SJCRH30 (cell line): ENCODE measurements at places on chromosomes 4 and X. TPM values are rescaled to one million over a fixed set of nuclear protein-coding genes. Genes with fewer than 3 reads are reported as not detected.

GRCh38 chrX:101417981-101418841 is 10.2 kb downstream of the HNRNPH2 start:
- H3K27me3 ChIP-seq = no peaks in the 10 kb centered on the region
- H3K27ac ChIP-seq = peak overlapping the region; percentile 93
- peak; percentile 81 for DNase-seq

GRCh38 chr4:93416344-93417128 is 412.0 kb upstream of the ATOH1 start:
- no peaks in the 10 kb centered on the region for H3K36me3 ChIP-seq
- no peaks in the 10 kb centered on the region for H3K27me3 ChIP-seq
- H3K4me3 ChIP-seq = no peak overlapping the region

Gene MAGEC1
- total RNA-seq = 1.1 and 1.4 TPM in 2 replicates

DNA sequence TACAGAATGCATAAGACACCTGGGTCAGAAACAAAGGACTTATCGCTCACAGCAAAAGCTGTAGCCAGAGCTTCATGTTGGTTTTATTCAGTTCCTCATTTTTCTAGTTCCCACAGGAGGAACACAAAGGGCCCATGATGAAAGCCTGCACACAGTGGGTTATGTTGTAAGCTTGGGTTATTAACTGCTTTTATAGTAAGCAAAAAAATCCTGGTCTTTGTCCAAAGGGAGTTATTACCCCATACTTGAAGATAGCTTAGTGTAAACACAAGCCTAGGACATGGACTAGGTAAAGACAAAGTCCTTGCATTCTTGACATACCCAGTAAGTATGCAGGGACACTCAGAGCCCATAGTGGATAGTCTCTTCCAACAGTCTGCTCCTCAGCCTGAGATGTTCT is 11.7 kb downstream of the BBS12 start:
- no peaks in the 10 kb centered on the region for H3K27me3 ChIP-seq
- H3K36me3 ChIP-seq = no peaks in the 10 kb centered on the region; the same call in 1 of the 2 replicates
- no peak overlapping the region for H3K4me3 ChIP-seq
- H3K27ac ChIP-seq = no peak overlapping the region

- 0 out of 2 replicates have a peak, but pooled peaks cover 5% of the 10 kb centered on the region for H3K4me1 ChIP-seq
- H3K27ac ChIP-seq = no peak overlapping the region
- no peaks in the 10 kb centered on the region for H3K36me3 ChIP-seq
- H3K4me3 ChIP-seq = no peak overlapping the region
- H3K27me3 ChIP-seq = no peaks in the 10 kb centered on the region
Observed at GRCh38 chr4:138698641-138699040, 316.9 kb upstream of the NOCT start.

GRCh38 chr4:147731580-147732517 is at the start of gene ARHGAP10:
Gene ARHGAP10 (plus strand): TSS chr4:147732088. CDS start chr4:147732302, 214 bp downstream.
- H3K4me3 ChIP-seq = peak within 1 kb of the TSS; percentile 95
- peaks cover 2% of the 10 kb centered on the region; the same call in 1 of the 2 replicates for H3K4me1 ChIP-seq
- no peaks in the 10 kb centered on the region for H3K36me3 ChIP-seq
- peak within 1 kb of the TSS; percentile 91 for H3K27ac ChIP-seq
- DNase-seq = peak; percentile 83

Gene RWDD4
- total RNA-seq = 25.2 and 26.3 TPM in 2 replicates

Gene PABPC4L
- 8.4 and 9.6 TPM in 2 replicates for total RNA-seq

DNA sequence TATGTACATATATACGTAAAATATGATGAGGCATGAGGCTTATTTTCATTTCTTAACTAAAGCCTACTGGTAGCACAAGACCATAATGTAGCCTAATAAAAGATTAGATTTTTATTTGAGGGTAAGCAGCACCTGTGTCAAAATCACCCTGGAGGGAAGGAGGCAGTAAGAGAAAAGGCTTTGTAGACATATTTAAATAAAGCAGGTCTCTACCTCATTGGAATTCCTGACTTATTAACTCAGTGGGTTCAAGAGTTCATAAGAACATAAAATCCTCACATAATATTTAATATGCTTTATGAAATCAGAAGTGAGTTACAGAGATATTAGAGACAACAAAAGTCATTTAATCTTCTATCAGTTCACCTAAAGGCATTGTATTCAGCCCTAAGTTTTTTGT is 261.6 kb upstream of the ANKRD50 start:
- H3K27ac ChIP-seq = no peak overlapping the region
- no peak overlapping the region for H3K4me3 ChIP-seq
- DNase-seq = no peak

Gene ADH4
- total RNA-seq = not detected in 2 replicates

GRCh38 chr4:147829401-147830101 is 97.7 kb downstream of the ARHGAP10 start:
- H3K27ac ChIP-seq = no peak overlapping the region
- H3K36me3 ChIP-seq = no peaks in the 10 kb centered on the region
- H3K4me1 ChIP-seq = peaks cover 7% of the 10 kb centered on the region
- no peaks in the 10 kb centered on the region for H3K27me3 ChIP-seq

DNA sequence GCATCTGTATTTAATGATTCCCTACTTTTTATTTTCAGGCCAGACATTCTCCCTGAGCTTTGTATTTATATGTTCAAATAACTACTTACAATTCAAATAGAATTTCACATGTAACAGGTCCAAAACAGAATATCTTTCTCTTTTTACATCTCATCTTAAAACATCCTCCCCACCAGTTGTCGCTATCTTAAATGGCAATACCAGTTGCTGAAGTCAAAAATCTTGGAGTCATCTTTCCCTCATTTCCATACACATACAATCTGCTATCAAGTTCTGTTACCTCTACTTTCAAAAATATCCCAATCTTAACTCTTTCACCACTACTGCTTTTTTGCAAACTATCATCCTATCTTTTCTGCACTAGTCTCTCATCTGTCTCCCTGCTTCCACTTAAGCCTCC is 330.5 kb downstream of the STPG2 start:
- H3K4me3 ChIP-seq = no peak overlapping the region
- no peaks in the 10 kb centered on the region for H3K4me1 ChIP-seq
- no peak overlapping the region for H3K27ac ChIP-seq
- no peaks in the 10 kb centered on the region for H3K27me3 ChIP-seq

Gene SRPX
- total RNA-seq = 8.3 and 10.2 TPM in 2 replicates

Gene MSANTD1
- 0.04 and 0.08 TPM in 2 replicates for total RNA-seq

- H3K27ac ChIP-seq = no peak overlapping the region
- H3K4me3 ChIP-seq = no peak overlapping the region
- H3K27me3 ChIP-seq = no peaks in the 10 kb centered on the region
Observed at GRCh38 chrX:101602077-101602476, 15.7 kb downstream of the ARMCX6 start.

- no peak for DNase-seq
- H3K27ac ChIP-seq = no peak overlapping the region
Observed at GRCh38 chr4:111960241-111960667, 185.0 kb upstream of the FAM241A start.

Gene ARHGAP4
- total RNA-seq = 7.7 and 8.2 TPM in 2 replicates

Gene SLITRK4
- total RNA-seq = 0.02 TPM in 1 of 2 replicates, not detected in the other

Gene PAGE2
- not detected in 2 replicates for total RNA-seq

Gene PNPLA4
- 0.18 TPM in 1 of 2 replicates, not detected in the other for total RNA-seq

Gene GPRIN3
- total RNA-seq = 0.08 and 0.12 TPM in 2 replicates

Gene EFHC2
- total RNA-seq = 0.04 and 0.18 TPM in 2 replicates

- no peak overlapping the region for H3K27ac ChIP-seq
- H3K27me3 ChIP-seq = no peaks in the 10 kb centered on the region
- H3K4me1 ChIP-seq = no peaks in the 10 kb centered on the region
- H3K4me3 ChIP-seq = no peak overlapping the region
- no peaks in the 10 kb centered on the region for H3K36me3 ChIP-seq
Observed at GRCh38 chr4:167021545-167022155, 212.6 kb downstream of the SPOCK3 start.

GRCh38 chr4:20422398-20422797 is 170.7 kb downstream of the SLIT2 start:
- H3K4me1 ChIP-seq = no peaks in the 10 kb centered on the region
- no peaks in the 10 kb centered on the region for H3K36me3 ChIP-seq
- peak; percentile 47 for DNase-seq
- no peak overlapping the region for H3K27ac ChIP-seq

Gene SLC16A2
- total RNA-seq = 46.0 and 49.3 TPM in 2 replicates

GRCh38 chr4:78517050-78517652 is 34.4 kb upstream of the ANXA3 start:
- no peak overlapping the region for H3K27ac ChIP-seq
- H3K36me3 ChIP-seq = peaks cover 5% of the 10 kb centered on the region; the same call in 1 of the 2 replicates
- DNase-seq = no peak
- H3K4me3 ChIP-seq = no peak overlapping the region

Gene MTCP1
- total RNA-seq = 21.1 and 25.0 TPM in 2 replicates

- H3K27me3 ChIP-seq = no peaks in the 10 kb centered on the region
- no peak for DNase-seq
- no peak overlapping the region for H3K27ac ChIP-seq
- H3K4me3 ChIP-seq = no peak overlapping the region
- no peaks in the 10 kb centered on the region for H3K36me3 ChIP-seq
Observed at GRCh38 chr4:99736846-99737245, 79.2 kb upstream of the C4orf54 start.

- H3K36me3 ChIP-seq = no peaks in the 10 kb centered on the region
- H3K4me1 ChIP-seq = peaks cover 47% of the 10 kb centered on the region
- H3K27me3 ChIP-seq = no peaks in the 10 kb centered on the region
- DNase-seq = peak; percentile 3
- no peak overlapping the region for H3K4me3 ChIP-seq
Observed at GRCh38 chr4:1201851-1202525, 29.6 kb upstream of the SPON2 start.

Gene LAMP2
- total RNA-seq = 137 and 143 TPM in 2 replicates

Gene TMEM144
- total RNA-seq = 0.20 and 0.22 TPM in 2 replicates

- H3K4me3 ChIP-seq = no peak overlapping the region
- no peaks in the 10 kb centered on the region for H3K27me3 ChIP-seq
- DNase-seq = no peak
- no peaks in the 10 kb centered on the region for H3K4me1 ChIP-seq
- H3K36me3 ChIP-seq = no peaks in the 10 kb centered on the region
Observed at GRCh38 chr4:90780193-90780592, 653.0 kb downstream of the CCSER1 start.

Gene AGA
- 1.5 and 1.9 TPM in 2 replicates for total RNA-seq

Gene DMD
- 80.7 and 94.8 TPM in 2 replicates for total RNA-seq
